Immature natural killer cell (primary cell): ENCODE measurements at places on chromosomes 16 and 17.

- DNase-seq, result no peak
These were observed 17.4 kb downstream of the USP22 start for GRCh38 chr17:21025451-21025850.

DNA sequence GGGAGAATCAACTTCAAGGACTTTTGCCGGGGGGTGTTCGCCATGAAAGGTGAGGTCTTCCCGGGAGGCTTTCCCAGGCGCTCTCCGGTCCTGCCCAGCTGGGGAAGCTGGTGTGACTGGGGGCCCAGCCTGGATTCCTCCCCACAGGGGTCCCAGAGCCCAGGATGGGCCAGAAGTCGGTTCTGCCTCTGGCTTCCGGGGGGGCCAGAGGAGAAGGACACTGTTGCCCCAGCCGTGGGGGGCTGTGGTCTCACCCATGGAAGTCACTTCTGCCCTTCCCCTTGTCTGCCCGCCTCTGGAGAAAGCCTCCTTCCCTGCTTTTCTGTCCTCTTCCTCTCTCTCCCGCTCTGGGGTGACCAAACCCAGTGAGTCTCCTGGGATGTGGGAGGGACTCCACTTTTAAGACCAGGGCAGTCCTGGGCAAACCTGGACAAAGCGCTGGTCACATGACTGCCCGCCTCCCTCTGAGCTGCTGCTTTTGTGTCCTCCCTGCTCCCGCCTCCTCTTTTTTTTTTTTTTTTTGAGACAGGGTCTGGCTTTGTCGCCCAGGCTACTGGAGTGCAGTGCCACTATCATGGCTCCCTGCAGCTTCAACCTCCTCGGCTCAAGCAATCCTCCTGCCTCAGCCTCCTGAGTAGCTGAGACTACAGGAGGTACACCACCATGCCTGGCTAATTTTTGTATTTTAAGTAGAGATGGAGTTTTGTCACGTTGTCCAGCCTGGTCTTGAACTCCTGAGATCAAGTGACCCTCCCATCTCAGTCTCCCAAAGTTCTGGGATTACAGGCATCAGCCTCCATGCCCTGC lies 40.6 kb downstream of the RAB11FIP4 start:
- DNase-seq, result no peak

DNA sequence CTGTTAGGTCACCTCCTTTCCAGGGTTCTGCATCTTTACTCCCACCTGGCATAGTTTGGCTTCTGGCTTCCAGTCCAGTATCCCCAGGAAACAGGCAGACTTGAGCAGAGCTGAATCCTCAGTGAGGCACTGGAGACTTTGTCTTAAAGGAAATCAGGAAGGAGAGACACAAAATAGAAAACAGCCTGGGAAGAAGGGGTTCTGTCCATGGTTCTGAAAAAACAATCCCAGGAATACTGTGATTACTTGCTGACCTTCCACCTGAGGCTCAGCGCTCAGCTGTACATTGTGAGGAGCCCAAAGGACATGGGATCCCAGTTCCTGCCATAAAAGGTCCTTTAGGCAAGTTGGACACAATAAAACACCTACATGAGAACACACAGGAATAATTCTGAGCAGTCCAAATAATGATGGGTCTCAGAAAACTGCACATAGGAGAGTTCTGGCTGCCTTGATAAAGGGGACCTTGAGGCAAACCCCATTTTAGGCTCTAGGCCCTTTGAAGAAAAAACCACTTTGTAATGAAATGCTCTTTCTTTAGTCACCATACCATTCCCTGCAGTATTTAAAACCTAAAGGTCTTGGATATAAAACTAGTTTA lies 81.4 kb upstream of the CRHR1 start:
- no peak for DNase-seq

GRCh38 chr16:16917191-16917785 lies 538.3 kb downstream of the NPIPA7 start:
- no peak for DNase-seq

DNA sequence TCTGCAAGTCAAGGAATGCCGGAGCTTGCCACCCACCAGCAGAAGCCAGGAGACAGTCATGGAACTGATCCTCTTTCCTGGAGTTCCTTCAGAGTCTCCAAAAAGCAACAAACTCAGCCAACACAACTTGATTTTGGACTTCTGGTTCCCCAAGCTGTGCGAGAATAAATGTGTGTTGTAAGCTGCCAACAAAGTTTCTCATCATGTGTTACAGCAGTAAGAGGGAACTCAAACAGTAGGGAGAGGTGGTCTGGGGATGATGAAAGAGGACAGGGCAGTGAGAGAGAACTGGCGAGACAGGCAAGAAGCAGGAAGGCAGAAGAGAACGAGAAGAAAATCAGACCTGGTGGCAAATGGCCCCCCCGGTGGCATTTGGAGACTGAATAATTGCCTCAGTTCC lies 204.9 kb downstream of the MAF start:
- DNase-seq, result no peak

GRCh38 chr17:77926981-77927380 lies 31.5 kb upstream of the TNRC6C start:
- DNase-seq, result no peak

GRCh38 chr17:4162321-4162720 lies 19.3 kb downstream of the CYB5D2 start:
- no peak for DNase-seq

GRCh38 chr17:46197530-46197929 lies 4.3 kb upstream of the KANSL1 start:
- DNase-seq, result no peak

- no peak for DNase-seq
These were observed 143.3 kb downstream of the CLEC16A start for GRCh38 chr16:11087691-11088073.

- no peak for DNase-seq
These were observed 49.4 kb upstream of the CDC42EP4 start for GRCh38 chr17:73360961-73361761.

GRCh38 chr16:85557083-85557970 lies 55.8 kb upstream of the GSE1 start:
- DNase-seq, result peak; percentile 40

GRCh38 chr16:79540825-79541595 lies 59.5 kb downstream of the MAF start:
- no peak for DNase-seq

- no peak for DNase-seq
These were observed 262.3 kb downstream of the C16orf95 start for GRCh38 chr16:87054856-87055255.

DNA sequence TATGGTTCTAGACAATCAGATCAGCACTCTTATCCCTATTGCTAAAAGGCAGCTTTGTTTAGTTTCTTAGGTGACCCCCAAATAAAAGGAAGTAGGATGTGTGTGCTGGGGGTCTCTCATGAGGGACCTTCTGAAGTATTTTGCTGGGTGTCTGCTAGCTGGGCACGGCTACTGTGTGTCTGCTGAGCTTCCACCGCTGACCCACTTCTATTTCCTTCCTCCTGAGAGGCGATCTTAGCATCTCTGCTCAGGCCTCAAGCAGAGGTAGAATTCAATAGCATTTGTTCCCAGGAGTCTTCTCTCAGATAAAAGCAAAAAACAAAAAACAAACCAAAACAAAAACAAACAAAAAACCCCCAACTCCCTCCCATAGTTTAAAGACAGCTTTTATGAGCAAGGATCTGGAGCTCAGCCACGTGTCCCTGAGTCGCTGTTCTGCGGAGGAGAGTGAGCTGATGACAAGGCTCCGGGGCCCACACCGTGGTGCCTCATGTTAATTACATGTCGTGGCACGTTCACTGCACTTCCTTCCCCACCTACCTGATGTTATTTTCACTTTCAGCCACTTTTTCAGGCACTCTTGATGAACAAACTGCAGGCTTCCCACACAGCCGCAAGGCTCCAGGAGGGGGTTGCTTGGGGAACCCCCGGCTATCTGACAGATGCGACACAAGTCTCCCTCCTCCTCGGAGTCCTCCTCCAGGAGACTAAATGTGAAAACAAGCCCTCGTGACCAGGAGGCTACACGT lies 83.5 kb downstream of the MARCHF10 start:
- DNase-seq, result peak; percentile 81

GRCh38 chr17:8125947-8126490 lies 2.1 kb upstream of the HES7 start:
- no peak for DNase-seq

GRCh38 chr17:42997390-42997983 lies 732 bp upstream of the RPL27 start:
- DNase-seq, result no peak

GRCh38 chr17:53249036-53249435 lies 573.7 kb upstream of the KIF2B start:
- DNase-seq, result no peak

DNA sequence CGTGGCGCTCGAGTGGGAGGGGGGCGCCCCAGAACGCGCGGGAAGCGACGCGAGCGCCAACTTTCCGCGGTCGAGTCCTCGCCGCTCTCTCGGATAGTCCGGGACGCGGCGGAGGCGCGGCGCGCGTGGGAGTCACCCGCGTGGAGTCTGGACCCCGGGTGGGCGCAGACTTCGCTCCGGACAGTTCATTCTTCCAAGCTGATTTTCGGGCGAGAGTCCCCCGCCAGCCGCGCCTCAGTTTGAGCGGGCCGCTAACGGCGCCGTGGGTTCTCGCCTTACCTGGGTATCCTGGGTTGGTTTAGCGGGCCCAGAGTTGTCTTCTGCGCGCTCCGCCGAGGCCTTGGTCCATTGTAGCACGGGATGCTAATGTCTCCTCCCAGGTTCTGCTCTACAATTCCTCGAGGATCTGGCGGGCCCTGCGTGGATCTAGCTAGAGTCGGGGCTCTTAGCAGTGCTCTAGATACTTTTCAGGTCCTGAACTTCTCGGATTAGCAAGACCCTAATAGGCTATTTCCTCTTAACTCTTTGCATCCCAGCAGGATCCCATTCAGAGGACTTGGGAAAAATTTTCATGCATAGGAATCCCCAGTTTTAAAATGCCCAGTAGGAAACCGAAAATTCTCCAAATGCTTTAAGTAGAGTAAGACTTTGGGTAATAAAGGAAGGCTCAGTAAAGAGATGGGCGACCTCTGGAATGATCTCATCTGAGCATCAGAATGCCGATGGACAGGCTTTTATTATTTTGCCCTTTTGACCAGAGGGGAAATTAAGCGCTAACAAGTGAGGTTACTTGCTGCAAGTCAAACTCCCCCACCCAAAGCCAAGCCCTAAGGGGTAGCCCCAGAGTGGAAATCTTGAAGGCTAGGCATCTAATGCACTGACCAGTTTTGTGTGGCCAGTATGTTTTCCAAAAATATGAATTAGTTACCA lies 537 bp upstream of the GJC1 start:
- no peak for DNase-seq

DNA sequence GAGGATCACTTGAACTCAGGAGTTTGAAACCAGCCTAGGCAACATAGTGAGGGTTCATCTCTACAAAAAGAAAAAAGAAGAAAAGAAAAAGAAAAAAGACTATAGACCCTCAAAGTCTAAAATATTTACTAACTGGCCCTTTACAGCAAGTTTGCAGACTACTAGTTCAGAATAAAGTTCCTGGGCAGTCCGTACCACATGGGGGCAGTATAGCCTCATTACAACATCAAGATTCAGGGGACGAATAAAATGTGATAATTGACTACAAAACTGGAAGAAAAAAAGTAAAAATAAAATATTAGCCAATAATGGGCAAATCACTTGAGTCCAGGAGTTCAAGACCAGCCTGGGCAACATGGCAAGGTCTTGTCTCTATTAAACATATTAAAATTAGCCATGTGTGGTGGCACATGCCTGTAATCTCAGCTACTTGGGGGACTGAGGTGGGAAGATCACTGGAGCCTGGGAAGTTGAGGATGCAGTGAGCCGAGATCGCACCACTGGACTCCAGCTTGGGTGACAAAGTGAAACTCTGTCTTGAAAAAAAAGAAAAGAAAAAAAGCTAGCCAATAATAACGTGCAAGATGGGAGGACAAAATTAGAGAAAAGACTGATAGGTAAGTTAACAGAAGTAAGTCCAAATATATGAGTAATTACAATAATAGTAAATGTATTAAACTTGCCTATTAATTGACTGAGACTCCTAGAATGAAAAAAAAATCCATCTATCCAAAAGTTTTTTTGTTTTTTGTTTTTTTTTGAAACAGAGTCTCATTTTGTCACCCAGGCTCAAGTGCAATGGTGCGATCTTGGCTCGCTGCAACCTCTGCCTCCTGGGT lies 129.4 kb upstream of the SEC14L1 start:
- peak; percentile 26 for DNase-seq

DNA sequence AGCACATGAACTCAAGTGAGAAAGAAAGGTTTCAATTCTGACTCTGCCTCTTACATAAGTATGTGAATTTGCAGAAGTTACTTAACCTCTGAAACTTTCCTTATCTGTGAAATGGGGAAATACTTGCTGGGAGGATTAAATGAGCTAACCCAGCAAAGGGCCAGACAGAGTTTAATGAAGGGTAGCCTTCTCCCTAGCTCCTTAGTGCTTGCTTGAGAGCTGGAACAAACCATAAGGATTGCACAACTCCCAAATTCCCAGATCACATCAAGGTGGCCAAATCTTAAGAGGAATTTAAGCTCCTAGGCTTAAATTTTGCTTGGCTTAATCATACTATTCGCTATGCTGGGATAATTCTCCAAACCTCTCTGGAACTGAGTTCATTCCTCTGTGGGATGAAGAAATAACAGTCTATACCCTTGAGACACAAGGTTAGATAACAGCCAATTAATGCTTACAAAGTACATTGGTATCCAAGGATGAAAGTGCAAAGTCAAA lies 11.8 kb upstream of the WSB1 start:
- no peak for DNase-seq

DNA sequence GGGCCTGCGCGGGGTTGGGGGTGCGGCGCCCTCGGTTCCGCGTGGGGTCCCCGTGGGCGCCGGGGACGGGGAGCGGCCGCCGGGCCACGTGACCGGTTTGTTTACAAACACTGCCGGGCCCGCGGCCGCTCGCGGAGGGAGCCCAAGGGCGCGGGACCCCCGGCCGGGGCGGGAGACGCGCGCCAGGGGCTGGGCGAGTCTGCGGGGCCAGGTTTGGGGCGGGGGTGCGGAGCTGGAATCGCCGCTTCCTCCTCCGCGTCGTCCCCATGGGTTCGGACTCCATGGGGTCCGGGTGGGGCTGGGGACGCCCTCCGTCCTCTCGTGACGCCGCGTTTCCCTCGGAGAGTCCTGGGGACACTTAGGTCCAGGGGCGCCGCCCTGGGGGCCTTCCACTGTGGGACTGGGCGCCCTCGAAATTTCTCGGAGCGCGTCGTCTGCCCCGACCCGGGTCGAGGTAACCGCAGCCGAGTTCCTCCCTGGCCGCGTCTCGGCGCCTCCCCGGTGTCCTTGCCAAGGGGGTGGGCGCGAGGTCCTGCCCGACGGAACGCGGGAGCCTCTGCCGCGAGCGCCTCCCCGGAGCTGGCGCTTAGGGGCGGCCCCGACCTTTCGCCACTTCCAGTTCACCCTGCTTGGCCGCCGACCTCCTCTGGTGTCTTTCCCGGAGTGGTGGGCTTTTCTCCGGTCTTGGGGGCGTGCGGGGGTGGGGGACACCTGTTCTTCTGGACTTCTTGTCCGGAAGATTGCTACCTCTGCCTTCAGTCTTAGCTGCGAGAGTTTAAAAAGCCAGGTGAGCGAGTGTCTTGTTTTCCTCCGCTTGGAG lies 684 bp downstream of the YPEL2 start:
- DNase-seq, result peak; percentile 36

- no peak for DNase-seq
These were observed 22.5 kb downstream of the XPO6 start for GRCh38 chr16:28189245-28189644.
